ENCODE measurements at places on chromosomes 16 and 17. TPM values are rescaled to one million over a fixed set of nuclear protein-coding genes. Genes with fewer than 3 reads are reported as not detected.
A peak's percentile ranks its signal among the peaks of the same experiment; 100 is the strongest.

DNA sequence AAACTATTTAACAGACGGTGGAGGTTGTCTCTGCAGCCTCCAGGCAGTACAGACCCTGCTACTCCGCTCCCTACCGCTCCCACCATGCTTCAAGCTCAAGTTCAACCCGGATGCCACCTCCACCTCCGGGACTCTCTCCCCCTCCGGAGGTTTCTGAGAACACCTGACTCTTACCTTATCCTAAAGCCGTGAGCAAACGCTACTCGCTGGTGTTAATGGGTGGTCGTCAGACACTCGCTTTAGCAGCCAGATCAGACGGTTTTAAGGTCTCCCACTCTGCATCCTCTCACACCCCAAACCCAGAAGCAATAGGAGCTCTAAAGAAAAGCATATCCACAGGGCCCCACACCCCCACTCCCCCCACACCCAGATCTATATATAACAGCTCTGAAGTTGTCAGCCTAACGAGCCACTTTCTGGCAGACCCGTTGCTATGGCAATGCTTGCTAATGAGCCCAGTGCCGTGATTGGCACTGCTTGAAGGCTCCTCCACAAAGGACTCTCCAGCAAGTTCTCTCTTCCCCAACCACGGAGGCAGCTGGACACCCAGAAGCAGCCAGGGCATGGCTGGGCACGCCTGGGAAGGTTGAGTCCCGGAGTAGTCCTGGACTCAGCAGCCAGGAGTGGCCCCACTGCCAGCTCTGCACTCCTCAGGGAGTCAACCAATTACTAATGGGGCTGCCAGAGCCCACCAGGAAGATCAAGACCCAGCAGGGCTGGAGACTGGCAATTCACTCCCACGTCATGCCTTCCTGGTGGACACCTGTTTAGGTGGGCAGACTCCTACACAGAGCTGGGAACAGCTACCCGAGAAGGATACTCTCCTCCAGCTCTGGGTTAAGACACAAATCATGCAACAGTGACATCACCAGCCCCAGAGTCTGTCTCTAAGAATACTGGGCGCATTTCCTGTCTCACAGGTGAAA lies 121.2 kb upstream of the RCVRN start:
- DNase-seq: peak; percentile 57

GRCh38 chr16:51896013-51896412 lies 650.9 kb downstream of the TOX3 start:
- no peak for DNase-seq

- DNase-seq: no peak
These were observed 975 bp downstream of the SNX29 start for GRCh38 chr16:11977376-11978041.

GRCh38 chr17:58051468-58051867 lies 31.8 kb upstream of the DYNLL2 start:
- no peak for DNase-seq

GRCh38 chr17:48605991-48606891 lies 1.5 kb upstream of the HOXB6 start:
- no peak for DNase-seq

DNA sequence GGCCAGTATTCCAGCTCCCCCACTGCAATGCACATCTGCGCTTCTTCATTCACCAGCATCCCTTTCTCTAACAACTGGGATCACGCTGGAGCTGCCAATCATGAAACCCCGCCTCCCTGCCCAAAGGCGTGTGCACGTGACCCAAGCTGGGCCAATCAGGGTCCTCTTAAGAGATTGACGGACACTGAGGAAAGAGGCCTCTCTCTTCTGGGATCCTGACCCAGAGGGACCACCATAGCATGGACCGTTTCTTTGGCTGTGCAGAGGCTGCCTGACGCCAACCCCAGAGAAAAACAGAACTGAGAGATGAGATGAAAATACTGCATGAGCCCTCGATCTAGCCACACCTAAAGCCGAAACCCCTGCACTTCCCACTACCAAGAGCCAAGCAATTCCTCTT lies 32.0 kb downstream of the COTL1 start:
- no peak for DNase-seq

- no peak for DNase-seq
These were observed 2.8 kb upstream of the ZKSCAN2 start for GRCh38 chr16:25260416-25260815.

DNA sequence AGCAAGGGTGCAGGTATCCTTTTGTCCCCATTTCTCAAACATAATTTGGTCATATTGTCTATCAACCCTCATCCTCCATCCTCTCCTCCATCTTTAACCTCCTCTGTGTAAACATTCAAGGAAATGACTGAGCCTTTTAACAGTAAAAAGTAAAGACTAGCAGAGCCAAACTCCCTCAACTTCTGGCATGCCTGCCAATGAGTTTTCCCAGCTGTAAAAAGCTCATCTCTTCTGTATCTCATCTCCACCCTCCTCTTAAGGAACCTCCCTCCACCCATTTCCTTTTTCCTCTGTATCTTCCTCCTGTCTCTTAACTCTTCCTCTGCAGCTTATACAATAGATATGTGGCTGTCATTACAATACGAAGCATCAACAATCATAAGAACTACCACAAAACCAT lies 76.9 kb upstream of the PSMD7 start:
- no peak for DNase-seq

GRCh38 chr17:29141514-29141876 lies 38.7 kb downstream of the MYO18A start:
- DNase-seq: no peak

Gene UTS2R
- polyA plus RNA-seq: 0.91 TPM

DNA sequence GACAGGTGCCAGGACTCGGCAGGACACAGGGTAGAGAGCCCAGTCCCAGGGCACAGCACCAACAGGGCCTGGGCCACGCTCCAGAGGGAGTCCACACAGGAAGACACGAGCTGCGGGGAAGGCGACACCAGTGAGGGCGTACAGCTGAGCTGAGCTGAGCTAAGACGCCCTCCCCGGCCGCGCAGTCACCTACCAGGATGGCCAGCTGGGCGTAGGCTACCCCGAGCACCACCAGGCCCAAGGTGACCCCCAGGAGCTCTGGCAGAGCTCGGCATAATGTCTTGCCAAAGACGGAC lies 42.6 kb downstream of the TSC2 start:
- no peak for DNase-seq

DNA sequence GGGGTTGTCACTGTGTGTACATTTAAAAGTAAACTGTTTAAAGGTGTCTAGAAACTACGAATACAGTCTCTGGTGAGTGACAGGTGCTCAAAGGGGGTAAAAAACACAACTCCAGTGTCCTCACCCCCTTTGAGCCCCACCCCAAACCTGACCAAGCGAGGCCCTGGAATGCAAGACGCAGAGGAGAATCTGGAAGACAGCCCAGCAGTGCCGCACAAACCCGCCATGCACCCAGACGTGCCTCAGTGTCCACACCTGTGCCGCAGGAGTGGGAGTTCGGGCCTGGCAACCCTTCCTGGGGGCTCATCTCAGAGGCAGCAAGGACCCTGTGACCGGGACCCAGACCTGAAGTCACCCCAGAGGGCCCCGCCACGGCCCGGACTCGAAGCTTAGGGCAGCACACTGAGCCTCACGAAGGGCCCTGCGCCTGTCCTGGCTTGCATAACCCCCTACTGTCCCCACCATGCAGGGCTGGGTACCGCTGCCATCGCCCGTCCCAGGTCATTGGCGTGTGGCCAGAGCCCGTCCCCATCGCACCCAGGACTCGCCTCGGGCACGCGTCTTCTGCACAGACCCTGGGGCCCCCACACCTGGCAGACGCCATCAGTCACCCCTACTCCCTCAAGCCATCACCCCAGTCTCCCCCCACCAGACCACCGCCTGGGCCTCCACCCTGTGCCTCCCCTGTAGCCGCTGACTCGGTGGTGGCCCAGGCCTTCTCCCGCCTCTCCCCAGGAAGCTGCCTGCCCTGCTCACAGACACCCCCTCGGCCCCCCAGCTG lies 33.0 kb upstream of the ZC3H18 start:
- DNase-seq: no peak

GRCh38 chr17:45270828-45271418 lies 9.0 kb upstream of the SPATA32 start:
- no peak for DNase-seq

Gene NME3
- 35.5 TPM for polyA plus RNA-seq

Gene TEDC2
- 11.3 TPM for polyA plus RNA-seq

GRCh38 chr16:53666786-53667415 lies 36.8 kb downstream of the RPGRIP1L start:
- no peak for DNase-seq

DNA sequence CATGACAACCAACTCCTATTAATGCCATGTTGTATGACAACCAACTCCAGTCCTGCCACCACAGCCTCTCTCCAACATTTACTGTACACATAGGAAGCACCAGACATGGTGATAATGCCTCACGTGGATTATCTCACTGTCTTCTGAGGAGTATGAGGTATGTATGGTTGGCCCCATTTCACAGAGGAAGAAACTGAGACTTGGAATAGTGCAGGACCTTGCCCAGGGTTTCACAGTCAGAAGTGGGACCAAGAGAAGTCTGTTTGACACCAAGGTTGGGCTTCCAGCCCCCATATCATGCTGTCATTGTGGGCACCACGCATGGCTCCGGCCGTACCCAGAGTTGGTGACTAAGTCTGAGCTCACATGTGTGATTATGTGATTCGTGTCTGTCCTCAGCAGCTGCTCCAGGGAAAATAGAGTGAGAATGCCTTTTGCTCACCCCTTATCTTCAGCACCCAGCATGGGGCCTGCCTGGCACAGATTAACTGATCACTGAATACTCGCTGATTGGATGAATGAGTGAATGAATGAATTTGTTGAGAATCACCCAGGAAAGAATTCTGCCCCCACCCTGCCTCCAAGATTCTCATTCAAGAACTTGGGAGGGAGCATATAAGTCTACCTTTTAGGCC lies 204.1 kb upstream of the NLRP1 start:
- no peak for DNase-seq

DNA sequence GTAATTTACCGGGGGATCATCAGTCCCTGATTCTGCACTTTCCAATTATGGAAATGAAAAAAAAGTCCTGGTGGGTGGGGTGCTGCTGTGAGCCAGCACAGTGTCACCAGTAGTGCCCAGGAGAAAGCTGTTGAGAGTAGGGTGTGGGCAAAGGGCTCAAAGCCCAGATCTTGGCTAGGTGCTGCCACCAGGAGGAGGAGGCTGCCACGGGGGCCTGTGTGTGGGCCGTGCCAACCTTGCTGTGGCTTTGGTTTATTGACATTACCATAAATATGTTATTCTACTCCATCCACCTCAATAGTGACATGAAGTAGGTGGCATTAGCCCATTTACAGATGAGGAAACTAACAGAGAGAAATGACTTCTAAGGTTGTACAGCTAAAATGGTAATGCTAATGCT lies 6.7 kb upstream of the PRPSAP2 start:
- no peak for DNase-seq

Gene KRTAP3-2
- not detected for polyA plus RNA-seq

GRCh38 chr17:28369684-28370034 lies 448 bp downstream of the VTN start:
- no peak for DNase-seq

GRCh38 chr16:28259091-28259780 lies 33.1 kb upstream of the SBK1 start:
- no peak for DNase-seq

GRCh38 chr17:73379826-73380225 lies 68.0 kb upstream of the CDC42EP4 start:
- no peak for DNase-seq

Gene BCL6B
- 24.7 TPM for polyA plus RNA-seq

Gene CFAP20
- 69.1 TPM for polyA plus RNA-seq

GRCh38 chr16:21060027-21060510 lies 90.6 kb downstream of the DNAH3 start:
- no peak for DNase-seq

Gene WNT3
- 1.8 TPM for polyA plus RNA-seq

DNA sequence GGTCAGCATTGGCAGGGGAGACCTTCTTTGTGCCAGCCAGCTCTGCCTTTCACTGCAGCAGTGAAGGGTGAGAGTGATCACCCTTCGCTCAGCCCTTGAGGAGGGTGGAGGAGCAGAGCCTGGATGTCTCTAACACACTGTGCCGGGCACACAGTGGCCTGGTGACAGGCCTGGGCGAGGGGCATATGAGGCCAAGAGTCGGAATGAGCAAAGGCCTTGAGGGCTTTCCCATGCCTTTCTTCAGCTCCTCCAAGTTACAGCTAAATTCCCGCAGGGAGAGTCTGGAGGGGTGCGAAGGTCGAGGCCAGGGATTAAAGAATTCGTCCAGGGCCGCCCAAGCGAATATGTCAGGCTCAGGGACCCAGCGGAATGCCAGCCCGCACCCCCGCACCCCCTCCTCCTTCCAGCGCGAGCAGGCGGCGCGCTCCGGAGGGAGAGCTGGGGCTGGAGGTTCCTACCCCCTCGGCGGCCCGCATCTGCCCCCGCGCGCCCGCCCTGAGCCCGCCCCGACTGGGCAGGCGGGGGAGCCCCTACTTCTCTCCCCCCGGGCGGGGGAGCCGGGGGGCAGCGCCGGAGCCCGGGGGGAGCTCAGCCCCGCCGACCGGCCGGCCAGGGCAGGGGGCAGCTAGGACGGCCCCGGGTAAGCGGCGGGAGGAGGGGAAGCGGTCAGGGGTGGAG lies at the start of gene RASL10B:
TSS of gene RASL10B (plus strand) at position 401 of the 678 bp plus-strand sequence. CDS start 3,546 bp downstream, outside the sequence.
- DNase-seq: no peak

Gene NMT1
- polyA plus RNA-seq: 71.8 TPM

DNA sequence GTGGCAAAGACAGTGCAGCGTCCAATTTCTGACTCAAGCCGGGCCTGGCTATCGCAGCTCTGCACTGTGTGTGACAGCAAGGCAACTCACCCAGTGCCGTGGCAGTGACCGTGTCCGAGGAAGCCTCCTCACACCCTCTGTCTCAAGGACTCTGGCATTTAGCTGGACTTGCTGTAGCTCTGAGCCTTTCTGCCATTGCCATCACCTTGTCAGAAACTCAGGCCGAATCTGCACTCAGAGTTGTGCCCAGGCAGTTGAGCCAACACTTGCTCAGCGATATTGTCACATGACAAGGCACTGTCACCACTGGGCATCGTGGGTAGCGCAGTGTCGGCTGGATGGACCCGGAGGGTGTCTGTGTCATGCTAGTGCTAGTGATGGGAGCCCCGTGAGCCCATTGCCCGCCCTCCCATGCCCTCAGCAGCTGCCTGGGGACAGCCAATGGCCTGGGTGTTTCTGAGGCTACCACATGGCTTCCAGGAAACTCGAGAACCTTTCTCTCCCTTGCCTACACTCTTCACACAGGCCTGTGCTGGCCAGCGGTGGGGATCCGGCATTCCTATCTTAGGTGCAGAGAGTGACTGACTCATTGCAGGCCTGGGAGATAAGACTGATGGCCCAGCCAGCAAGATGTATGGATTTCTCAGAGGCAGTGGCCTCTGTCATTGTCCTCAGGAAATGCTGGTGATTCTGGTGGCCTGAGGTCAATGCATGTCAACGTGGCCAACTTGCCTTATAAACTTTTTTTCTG lies 22.1 kb upstream of the STH start:
- no peak for DNase-seq

Gene TBC1D3G
- polyA plus RNA-seq: not detected

DNA sequence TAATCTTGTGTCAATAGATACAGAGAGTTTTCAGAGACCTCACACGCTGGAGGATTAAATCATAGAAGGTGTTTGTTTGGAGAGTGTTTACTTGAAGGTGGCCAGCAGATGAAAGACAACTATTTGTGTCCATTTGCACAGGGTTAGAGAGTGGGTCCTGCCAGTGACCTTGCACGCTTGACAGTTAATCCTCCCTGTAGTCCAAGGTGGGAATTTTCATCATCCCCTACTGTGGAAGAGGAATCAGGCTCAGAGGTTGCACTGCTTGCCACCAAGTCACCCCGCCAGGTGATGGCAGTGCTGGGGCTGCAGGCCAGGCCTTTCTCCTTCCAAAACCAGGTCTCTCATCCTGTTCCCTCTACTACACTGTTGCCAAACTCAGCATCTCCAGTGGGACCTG lies 12.3 kb downstream of the CDH1 start:
- DNase-seq: no peak

GRCh38 chr17:75784473-75785015 lies at the start of gene UNK:
Gene UNK, plus strand, starts transcription at chr17:75784806. Its CDS starts 75 bp downstream, at chr17:75784881.
- DNase-seq: peak; percentile 99

Gene ALOX12
- 3.7 TPM for polyA plus RNA-seq

Gene OR2C1
- 1.1 TPM for polyA plus RNA-seq

Data from renal pelvis (tissue), 12 donors.